ENCODE measurements at places on chromosomes 11 and 22.

DNA sequence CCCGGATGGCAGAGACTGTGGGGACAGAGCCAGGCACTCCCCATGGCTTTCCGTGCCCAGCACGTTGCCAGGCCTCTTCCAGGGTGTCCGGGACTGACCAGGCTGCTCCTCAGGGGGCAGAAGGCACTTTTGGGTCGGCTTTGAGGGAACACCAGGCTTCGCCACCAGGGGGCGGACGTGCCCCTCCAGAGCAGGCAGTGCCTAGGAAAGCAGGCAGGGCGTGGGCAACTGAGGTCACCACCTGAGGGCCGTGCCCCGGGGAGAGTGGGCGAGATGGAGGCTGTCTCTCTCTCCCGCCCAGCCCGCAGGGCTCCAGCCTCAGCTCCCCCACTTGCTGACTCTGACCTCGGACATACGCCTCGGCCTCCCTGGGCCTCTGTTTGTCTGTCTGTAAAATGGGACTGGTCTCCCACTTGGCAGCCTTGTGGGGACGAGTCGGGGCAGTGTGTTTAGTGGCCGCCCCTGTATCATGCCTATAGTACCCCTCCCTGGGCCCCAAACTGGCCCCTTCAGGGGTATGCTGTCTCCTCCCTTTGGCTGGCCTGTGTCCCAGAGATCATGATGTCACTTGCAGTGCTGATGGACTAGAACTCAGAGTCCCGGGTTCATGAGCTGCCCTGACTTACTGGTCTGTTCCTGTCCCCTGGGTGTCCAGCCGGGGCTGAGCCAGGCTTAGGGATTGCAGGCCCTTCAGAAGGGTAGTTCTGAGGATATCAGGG, 4.4 kb upstream of the PRR5 start:
- peak; percentile 77 for DNase-seq

GRCh38 chr22:46023558-46023981, 46.6 kb upstream of the WNT7B start:
- no peak for DNase-seq

DNA sequence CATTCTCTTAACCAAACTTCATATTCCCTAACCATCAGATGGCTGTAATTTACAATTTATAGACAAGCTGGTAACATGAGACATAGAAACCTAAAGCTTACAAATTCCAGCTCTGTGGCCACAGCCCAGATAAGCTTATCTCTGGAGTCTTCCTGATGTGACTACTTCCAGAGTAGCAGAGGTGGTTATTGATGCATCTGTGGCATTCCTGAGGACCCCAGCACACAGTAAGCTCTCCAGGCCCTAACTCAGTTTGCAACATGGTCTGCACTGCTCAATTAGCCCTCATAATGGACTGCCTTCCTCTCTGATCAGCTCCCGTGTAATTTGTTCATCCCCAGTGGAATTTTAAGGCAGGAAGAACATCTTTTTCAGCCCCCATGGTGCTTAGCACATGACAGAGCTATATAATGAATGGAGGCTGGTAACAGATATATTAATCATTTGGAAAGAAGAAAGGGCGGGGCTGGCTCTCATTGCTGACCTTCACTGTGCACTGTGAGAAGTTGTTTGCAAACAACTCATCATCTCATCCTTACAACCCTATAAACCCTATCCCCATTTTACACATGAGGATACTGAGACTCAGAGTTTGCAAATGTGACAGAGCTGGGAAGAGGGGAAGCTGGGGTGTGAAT, 30.1 kb upstream of the KCNJ11 start:
- no peak for DNase-seq

DNA sequence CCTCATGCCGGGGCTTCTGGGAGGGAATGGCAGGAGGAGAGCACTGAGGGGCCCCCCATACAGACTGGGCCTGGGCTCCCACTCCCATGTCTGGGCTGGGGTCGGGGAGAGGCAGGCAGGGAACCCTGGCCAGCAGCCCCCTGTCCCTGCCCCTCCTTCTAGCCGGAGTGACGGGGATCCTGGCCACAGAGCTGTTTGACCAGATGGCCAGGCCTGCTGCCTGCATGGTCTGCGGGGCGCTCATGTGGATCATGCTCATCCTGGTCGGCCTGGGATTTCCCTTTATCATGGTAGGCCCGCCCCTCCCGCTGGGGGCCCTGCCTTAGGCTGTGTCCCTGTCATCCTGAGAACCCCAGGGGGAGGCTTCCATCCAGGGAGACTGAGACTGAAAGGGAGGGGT, 10.0 kb upstream of the MIF start:
- DNase-seq: no peak

DNA sequence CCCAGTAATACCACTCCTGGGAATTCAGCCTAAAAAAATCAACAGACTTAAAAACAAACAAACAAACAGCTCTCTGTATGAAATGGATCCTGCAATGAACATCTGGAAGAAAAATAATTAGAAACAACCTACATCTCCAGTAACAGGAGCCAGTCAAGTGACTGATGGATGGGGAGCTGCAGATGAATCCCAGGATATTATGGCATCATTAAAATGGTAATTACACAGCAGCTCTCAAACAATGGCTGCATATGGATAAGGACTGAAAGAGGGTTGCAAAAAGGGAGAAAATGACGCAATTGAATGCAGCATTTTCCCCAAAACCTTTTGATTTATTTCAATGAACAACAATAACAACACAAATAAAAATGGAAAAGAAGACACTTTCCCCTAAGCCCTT, 4.1 kb downstream of the NPTXR start:
- DNase-seq: no peak

DNA sequence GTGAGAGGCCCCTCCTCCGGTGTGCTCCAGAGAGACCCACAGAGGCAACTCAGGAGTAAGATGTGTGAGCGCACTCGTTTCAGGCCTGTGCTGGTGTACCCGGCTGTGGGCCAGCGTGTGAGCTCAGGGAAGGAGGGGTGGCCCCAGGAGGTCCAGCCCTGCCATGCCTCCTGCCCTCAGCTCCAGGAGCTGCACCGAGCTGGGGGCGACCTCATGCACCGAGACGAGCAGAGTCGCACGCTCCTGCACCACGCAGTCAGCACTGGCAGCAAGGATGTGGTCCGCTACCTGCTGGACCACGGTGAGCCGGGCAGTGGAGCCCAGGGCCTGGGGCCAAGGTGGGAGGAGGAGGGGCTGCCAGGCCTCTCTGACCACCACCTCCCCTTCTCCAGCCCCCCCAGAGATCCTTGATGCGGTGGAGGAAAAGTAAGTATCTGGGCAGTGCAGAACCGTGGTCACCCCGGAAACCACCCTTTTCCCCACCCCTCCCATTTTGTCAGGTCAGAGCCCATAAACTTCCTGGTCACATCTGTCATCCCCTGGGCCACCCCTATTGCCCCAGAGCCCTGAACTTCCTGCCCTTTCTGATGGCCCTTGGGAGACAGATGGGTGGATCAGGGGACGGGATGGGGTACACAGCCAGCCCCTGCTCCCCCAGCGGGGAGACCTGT, 2.5 kb upstream of the MDK start:
- DNase-seq: peak; percentile 54

DNA sequence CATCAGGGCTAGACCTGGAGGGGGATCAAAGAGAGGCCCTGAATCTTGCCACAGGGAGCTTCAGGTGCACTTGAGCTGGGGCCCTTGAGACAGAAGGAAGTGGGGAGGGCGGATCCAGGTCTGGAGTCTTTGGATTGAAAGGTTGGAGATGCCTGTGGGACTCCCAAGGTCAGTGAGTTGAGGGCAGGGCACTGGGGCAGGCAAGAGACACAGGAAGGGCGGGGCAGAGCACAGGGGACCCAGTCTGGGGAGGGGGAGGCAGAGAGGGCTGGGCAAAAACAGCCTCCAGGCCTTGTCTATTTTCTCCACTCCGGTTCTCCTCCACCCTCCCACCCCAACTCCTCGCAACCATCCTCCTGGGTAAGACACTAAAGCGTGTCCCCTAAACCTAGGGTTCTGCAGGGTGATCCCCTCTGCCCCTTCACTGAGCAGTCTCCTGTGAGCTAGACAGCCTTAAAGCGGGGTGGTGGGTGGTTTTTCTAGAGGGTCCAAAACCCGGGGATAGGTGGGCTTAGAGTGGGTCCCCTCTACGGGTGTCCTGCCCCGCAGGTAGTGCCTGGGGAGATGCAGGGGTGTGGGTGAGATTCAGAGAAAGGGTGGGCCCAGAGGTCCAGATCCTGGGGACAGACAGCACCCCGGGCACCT, 38.6 kb upstream of the CELSR1 start:
- DNase-seq: no peak

GRCh38 chr11:133347988-133348387, 184.3 kb downstream of the OPCML start:
- no peak for DNase-seq

- DNase-seq: no peak
Observed at GRCh38 chr11:112118176-112118575, 31.5 kb downstream of the SDHD start.

- no peak for DNase-seq
Observed at GRCh38 chr11:127862406-127862805, 725.0 kb downstream of the ETS1 start.

DNA sequence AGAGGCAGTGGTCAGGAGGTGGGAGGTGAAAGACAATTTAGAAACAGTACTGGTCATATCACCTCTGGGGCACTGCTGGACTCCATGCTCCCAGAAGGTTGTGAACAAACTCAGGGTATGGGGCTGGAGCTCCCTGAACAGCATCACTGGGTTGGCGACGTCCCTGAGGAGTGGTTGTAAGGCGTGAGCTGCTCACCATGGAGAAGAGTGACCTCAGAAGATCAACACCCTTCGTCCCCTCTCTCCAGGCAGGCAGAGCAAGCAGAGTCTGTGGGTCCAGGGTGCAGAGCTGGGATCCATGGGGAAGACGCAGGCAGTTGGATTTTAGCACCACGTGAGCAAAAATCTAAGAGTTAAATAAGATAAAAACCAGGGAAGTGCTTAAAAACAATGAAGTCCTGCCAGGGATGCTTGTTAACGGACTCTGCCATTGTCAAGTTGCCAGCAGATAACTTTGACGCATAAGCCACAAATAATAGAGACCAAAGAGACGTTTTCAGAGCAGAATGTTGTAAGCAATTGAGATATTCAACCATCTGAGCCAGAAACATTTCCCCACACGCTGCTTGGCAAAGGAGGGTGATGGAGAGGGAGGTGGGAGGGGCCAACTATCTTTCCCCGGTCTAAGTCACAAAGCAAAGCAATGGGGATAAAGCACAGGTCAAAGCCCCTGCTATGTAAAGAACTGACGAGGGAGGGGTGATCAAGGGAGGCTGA, 13.6 kb downstream of the PNPLA5 start:
- DNase-seq: no peak

DNA sequence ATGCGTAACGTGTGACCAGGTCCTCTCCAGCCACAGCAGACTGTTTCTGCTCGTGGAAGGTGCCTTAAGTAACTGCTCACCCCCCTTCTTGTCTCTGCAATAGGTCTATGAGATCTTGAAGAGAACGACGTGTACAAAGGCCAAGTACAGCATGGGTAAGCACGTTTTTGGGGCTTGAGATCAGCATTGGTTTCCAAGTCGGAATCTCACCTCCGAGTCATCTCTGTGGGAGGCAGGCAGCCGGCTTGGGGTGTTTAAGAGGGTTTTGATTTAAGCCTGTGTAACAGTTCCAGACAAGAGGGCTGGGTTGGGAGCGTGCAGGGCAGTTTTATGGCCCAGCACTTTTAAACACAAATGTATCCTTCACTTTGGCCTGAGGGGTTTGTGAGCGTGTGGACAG, 30.1 kb downstream of the ANO1 start:
- DNase-seq: no peak

DNA sequence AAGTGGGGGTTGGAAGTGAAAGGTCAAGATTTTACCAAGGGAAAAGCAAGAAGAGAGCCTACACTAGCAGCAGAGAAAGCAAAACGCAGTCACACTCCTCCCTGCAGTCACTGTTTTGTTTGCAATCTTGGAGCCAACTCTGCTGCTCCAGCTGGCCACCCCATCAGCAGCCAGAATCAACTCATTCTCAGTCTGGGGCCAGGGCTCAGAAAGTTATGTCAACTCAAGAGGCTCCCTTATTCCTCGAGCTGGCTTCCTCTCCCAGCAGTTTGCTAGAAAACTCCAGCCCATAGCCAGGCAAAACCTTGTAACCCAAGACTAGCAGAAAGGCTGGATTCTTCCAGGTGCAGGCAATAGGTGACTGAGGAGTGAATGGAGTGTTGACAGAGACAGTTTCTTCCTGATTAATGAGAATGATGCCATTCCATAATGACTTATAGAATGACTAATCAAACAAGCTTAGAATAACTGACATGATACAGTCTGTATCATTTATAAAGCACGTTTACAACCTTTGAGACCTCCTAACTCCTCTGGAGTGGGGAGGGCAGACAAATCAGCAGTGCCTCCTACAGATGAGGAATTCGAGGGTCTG, 53.4 kb downstream of the P4HA3 start:
- DNase-seq: no peak

DNA sequence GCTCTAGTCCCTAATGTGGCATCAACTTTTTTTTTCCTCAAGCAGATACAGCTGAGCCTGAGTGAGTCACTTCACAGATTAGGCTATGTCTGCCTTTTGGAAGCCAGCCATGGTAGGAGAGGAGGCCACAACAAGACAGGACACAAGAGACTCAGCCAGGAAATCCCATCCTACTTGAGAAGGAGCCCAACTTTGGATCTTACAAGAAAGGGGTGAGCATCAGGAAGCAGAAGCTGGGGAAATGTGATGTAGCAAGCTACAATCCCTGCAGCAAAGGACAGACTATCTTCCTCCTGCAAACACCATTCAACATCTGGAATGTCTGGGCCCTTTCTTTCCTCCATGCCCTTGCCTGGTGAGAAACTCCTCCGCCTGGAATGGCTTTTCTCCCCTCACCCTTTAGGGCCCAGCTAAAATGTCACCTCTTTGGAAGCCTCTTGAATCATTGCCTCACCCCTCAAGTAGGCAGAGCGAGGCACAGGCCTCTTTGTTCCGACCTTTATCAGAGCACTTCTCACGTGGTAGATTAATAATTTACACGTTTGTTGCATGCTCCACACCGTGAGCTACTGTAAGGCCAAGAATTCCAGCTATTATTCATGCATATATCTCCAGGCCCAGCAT, 156.4 kb upstream of the PITPNB start:
- DNase-seq: no peak

- no peak for DNase-seq
Observed at GRCh38 chr11:127931803-127932202, 655.6 kb downstream of the ETS1 start.

DNA sequence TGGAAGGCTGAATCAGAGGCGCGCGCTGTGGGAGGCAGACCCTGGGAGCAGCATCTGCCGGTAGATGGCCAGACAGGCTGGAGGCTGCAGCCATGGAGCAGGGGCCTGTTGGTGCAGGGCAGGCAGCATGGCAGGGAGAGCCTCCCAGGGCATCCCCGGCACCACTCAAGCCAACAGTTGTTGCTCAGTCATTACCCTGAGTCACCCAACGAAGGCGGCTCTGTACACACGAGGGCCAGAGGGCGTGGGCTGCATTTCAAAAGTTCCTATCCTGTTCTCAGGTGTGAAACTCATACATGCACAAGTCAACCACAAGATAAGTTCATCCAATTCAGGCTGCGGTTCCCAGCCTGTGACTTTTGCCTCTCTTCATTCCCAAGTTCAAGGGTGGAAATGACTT, 2.6 kb downstream of the ANO1 start:
- no peak for DNase-seq

- DNase-seq: no peak
Observed at GRCh38 chr11:104813532-104813931, 84.7 kb downstream of the CASP12 start.

GRCh38 chr11:129766898-129767604, 48.6 kb upstream of the TMEM45B start:
- DNase-seq: peak; percentile 29

- DNase-seq: no peak
Observed at GRCh38 chr11:57471496-57471895, 11.2 kb downstream of the RTN4RL2 start.

Data from CD14-positive monocyte (primary cell).